Left hindlimb (tissue), 1 donor: ENCODE measurements at places on chromosomes 7 and 10.

DNA sequence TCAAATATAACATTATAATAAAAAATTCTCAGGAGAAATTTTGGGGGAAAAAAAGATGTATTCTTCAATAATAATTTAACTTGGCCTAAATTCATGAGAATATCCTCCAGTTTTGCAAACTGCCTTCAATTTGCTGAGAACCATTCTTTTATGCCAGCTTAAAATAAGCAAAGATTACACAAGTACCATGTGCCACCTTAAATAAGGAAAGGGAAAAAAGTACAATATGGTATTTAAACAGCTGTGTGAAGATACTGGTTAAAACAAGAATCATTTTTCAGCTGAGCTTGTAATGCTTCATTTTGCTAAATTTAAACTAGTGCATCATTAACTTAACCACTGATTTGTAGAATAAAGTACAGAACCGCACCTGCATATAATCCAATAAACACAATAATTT is 217.8 kb downstream of the LRRN3 start:
- DNase-seq: no peak

GRCh38 chr10:6843894-6844650 is 264.0 kb upstream of the PRKCQ start:
- no peak for DNase-seq

GRCh38 chr10:23419655-23420329 is 19.1 kb upstream of the OTUD1 start:
- DNase-seq: no peak

- DNase-seq: no peak
Measured at GRCh38 chr10:121851786-121852185, 76.0 kb downstream of the ATE1 start.

DNA sequence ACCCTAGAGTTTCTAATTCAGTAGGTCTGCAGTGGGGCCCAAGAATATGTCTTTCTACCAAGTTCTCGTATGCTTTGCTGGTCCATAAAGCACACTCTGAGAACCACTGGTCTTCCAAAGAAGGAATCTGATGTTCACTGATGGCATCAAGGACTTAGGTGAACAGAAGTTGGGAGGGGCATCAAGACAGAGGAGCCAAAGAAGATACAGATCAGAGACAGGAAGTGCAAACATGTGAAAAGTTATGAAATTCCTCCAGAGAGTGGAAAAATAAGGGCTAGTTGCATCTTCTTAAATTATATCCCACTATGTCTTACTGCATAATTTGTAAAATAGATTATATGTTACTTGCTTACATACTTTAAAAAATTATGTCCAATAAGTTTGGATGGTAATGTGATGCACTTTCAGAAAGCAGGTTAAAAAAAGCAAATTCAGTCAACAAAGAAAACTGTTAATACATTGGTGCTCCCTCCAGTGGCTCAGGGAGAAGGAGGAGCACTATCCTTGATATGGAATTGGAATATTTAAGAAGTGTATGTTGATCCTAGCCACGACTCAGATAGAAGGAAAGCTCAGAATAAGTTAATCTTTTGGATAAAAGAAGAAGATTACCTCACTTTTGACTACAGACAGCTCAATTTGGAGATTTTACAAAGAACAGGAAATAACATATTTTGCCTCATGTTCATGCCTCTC is 35.8 kb downstream of the CREB3L2 start:
- DNase-seq: no peak

- DNase-seq: no peak
Measured at GRCh38 chr10:88493691-88494483, 89.2 kb downstream of the RNLS start.

- DNase-seq: no peak
Measured at GRCh38 chr10:6464862-6465430, 115.1 kb downstream of the PRKCQ start.

DNA sequence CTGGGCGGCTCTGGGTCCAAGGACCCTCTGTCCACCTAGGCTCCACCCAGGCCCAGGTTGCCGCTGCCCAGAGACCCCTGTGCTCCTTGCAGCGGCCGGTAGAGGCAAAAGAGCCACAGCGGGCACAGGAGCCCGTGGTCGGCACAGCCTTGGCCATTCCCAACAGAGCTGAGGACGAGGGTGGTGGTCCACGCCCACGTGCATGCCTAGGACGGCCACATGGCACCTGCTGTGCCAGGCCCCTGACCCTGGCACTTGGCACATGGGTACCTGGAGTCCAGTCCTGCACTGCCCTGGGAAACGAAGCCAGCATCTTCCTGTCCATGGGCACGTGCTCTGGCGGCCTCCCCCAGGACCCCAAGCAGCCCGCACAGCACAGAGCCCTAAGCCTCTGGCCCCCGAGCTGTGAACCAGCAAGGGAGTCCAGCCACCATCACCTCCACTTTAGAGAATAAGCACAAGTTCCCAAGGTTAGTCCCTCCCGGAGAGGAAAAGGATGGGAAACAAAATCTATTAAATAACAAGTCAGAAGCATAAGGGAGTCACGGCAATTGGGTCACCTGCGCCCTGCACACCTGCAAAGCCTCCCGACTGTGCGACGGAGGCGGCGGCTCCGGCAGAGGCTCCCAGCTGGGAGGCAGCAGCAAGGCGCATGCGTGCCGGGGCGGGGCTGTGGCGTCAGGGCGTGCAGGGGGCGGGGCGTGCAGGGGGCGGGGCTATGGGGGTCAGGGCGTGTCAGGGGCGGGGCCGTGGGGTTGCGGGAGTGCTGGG is 59.1 kb downstream of the STK32C start:
- no peak for DNase-seq

DNA sequence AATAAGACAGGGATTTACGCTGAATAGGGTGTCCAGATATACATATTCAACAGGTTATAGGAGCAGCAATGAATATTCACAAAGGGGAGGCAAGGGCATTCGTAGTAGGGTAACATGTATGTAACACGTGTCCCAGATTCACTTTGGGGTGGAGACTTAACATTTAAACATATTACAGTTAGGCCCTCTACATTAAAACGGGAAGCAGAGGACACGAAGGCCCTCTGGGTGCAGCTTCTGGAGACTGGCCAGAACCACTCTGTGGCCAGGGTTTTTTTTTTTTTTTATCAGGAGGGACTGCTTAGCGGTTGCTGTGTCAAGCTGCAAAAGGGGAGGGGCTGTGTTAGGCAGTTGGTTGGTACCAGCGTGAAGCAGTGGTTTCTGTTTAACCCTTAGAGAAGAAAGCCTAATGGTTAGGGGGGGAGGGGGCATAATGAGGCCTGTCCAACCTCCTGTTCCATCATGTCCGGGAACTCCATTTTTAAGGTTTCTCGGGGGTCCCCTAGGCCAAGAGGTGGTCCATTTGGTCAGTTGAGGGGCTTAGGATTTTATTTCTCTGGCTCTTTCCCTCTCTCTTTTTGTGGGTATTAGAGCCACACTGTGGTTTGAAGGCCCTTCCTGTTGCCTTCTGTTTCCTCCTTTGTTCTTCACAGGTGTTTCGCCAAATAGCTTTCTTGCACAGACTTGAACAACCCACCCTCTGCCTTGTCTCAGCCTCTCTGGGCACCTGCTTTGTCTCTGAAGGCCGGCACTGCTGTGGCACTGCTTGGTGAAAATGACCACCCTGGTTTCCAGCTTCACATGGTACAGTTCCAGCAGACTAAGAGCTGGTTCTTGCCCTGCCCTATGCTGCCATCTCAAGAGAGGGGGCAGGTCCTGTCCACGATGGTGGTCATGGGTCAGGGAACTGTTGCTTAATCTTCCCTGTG is 26.4 kb downstream of the PRF1 start:
- DNase-seq: peak; percentile 70

- DNase-seq: no peak
Measured at GRCh38 chr10:772227-772637, 82.8 kb upstream of the DIP2C start.

GRCh38 chr10:126634911-126635310 is 35.6 kb downstream of the C10orf90 start:
- DNase-seq: no peak

- no peak for DNase-seq
Measured at GRCh38 chr7:713139-713457, 13.4 kb upstream of the DNAAF5 start.

DNA sequence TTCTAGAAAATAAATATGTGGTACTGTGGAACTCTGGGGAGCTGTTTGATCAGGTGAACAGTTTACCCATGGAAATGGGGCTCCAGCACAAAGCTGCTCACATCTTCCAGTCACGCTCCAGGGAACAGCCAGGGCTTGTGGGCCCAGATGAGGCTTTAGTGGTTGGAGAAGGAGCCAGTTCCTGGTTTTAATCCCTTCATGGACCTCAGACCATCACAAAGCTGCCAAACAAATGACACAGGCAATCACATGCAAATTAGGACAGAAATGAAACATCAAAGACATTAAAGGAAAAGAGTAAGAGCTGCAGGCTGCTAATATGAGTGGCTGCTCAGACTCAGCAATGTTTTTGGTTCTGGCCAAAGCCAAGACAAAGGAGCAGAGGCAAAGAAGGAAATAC is 2.2 kb upstream of the ATP6V0E2 start:
- no peak for DNase-seq

- DNase-seq: no peak
Measured at GRCh38 chr10:86642021-86642420, 12.3 kb upstream of the OPN4 start.

- no peak for DNase-seq
Measured at GRCh38 chr7:29811586-29811985, 5.3 kb downstream of the WIPF3 start.

DNA sequence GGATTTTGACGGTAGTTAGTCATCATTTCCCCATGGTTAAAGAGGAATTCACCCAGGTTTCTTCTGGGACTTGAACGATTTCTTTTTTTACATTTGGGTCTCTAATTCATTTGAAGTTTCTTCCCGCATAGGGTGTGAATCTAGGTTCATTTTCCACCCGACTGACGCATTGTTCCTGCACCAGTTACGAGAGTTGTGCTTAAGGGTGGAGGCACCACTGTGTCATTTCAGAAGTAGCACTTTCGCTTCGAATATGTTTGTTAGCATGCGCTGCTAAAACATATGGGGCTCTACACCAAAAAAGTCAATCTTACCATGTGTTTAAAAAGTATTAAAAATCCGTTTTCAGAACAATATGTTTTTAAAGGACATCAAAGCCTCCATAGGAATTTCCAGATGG is 140.3 kb downstream of the VIPR2 start:
- no peak for DNase-seq

DNA sequence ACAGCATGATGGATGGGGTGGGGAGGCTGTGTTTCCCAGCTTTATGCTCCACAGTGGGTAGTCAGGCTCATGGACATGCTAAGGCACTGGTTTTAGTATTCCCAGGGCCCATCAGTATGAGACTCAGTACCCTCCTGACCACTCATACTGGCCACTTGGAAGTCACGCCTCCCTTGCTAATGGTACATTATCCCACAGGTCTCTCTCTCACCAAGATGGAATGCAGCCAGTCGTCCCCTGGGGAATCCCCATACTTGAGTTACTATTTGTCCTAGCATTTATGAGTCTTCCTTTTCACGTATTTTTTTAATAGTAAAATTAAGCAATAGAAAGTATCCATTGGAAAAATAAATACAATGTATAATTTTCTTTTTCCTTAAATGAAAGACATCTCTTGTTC is 80.6 kb upstream of the TBX20 start:
- DNase-seq: no peak

DNA sequence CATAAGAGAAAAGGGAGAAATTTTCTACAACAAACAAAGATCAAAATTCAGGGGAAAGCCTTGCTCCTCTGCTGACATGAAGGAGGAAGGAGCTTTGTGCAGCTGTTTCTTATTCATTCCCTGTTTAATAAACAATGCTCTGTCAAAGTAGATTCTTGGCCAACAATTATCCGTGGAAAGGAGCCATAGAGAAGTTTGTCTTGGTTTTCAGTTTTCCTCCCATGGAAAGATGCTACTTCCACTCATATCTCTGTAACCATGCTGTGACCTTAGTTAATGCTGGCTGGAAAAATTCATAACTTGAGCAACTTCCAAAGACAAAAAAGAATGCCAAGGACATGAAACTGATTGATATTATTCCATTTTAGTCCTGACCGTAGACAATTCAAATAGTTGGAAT is 8.1 kb downstream of the DDC start:
- no peak for DNase-seq

- DNase-seq: no peak
Measured at GRCh38 chr10:112639298-112639697, 192.3 kb downstream of the VTI1A start.

DNA sequence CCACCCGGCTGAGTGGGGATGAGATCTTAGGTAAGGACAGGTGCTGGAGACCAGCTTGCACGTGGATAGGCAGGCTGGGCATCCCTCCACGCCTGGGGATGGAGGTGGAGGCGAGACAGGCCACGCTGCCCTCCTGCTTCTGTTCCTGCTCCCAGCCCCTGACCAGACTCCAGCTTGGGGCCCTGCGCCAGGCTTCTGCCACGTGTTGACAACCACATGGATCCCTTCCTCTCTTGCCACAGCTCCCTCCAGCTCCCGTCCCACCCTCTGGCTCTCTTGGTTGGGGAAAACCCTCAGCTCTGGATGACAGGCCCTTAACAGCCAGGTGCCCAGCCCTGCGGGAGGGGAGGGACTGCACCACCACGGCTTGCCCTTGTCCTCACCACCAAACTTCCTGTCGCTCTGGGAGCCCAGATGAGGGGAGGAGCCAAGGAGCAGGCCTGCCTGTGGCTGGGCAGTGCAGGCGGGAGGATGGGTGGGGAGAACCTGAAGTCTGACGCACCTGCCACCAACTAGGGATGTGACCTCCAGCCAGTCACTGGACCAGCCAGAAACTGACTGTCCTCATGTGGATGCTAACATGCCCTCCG is 36.0 kb downstream of the KCNH2 start:
- no peak for DNase-seq

DNA sequence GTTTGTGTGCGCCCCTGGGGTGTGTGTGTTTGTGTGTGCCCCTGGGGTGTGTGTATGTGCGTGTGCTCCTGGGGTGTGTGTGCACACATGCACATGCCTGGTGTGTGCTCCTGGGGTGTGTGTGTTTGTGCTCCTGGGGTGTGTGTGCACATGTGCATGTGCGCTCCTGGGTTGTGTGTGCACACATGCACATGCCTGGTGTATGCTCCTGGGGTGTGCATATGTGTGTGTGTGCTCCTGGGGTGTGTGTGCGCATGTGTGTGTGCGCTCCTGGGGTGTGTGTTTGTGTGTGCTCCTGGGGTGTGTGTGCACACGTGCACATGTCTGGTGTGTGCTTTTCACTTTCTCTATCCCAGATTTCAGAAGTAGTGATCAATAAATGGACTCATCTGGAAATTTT is 321.0 kb downstream of the WDR37 start:
- DNase-seq: no peak

- no peak for DNase-seq
Measured at GRCh38 chr7:123367484-123368122, 166.8 kb downstream of the IQUB start.

GRCh38 chr7:135147341-135147898 is 452 bp upstream of the TMEM140 start:
- DNase-seq: no peak

- DNase-seq: no peak
Measured at GRCh38 chr10:61097026-61097425, 153.0 kb upstream of the RHOBTB1 start.

DNA sequence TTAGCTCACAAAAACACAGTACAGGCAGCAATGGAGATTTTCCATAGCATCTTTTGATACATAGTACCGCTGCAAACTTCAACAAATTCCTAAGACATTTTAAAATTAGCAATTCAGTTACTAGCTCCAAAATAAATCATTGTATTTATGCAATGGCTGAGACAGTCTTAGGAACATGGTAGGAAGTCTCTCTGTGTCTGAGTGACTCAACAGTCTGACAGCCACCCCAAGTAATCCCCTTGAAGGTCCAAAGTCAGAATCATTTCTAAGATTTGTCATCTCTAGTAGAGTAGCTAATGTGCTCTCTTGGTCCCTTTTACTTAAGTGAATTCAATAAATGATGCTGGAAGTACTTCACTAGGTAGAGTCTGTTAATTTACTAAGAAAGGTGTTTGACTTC is 93.8 kb upstream of the NOBOX start:
- no peak for DNase-seq

GRCh38 chr10:44253769-44254462 is 131.0 kb downstream of the CXCL12 start:
- peak; percentile 68 for DNase-seq
